ENCODE measurements at places on chromosomes 1 and 21.

DNA sequence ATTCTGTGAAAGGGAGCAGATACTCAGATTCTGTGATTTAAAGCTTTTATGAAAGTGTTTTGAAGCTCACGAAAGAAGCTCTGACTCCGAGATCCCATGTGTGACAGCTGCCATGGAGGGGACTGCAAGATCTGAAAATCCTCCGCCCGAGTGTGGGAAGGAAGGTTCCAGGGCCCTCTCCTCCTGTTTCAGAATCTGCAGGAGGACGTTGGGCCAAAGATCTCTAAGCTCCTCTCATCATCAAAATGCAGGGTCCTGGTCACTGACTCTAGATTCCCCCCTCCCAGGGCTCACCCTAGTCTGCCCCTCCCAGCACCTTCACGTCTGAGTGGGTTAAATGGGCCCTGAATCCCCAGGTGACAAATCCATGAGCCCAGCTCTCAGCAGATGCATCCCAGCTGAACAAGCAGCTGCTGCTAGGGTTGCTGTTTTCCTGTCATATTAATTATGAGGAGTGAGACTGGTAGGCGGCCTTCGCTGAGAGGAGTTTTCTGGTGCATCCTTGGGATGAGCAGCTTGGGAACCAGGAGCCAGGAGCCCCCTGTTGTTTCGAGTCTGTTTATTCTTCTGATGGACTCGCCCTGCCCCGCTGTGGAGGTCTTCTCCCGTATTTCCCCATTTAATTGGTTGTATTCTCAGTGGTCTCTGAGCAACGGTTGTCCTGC lies 402.0 kb downstream of the MATN1 start:
- DNase-seq: no peak

DNA sequence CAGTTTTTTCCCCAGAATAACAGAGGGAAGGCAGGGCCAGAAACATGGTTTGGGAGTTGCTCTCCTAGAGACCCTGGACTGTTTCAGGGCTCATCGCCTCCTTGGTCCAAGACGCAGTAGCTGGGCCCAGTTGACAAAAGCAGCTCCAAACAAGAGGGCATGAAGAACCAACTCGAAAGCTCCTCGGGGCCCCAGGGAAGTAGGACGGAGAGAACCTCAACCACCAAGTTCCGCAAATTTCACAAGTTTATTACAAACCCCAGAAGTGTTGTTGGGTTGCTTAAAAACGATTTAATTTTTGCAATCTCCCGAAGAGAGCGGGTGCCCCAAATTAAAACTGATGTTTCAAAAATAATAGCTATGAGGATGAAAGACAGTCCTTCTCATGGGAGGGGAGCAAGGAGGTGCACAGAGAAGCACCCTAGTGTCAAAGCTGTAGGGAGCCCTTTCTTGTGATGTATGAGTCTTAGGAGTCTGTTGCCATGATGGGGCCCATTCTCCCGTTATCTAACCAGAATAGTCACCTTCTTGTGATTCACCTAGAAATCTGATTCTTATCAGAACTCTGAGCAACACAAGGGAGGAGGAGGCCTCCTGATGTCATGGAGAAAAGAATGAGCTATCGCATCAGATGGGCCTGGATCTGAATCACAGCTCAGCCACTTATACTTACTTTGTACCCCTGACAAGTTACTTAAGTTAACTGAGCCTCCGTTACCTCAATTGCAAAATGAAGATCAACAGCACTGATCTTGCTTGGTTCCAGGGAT lies 165.7 kb upstream of the IRF2BP2 start:
- DNase-seq: peak; percentile 93

- no peak for DNase-seq
Measured at GRCh38 chr1:198118134-198118533, 38.7 kb upstream of the NEK7 start.

DNA sequence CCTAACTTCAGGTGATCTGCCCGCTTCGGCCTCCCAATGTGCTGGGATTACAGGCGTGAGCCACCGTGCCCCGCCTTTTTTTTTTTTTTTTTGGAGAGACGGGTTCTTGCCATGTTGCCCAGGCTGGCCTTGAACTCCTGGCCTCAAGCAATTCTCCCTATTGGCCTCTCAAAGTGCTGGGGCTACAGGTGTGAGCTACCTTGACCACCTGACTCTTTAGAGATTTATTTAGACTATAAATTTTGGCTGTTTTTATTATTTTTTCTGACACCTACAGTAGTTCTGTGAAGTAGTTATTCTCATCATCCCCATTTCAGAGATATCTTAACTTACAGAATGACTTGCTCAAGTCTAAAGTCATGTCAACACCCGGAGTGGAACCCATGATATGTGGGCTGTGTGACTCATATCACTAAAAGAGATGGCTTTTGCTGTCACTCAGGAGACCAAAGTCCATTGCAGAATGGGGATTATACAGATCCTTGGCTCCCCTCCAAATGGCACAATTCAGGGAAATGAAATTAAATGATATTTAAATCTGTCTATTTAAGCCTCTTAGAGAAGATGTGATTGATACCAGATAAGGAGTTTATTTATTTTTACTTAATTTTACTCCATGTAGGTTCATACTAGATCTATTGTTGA lies 93.2 kb downstream of the CTH start:
- peak; percentile 31 for DNase-seq

- no peak for DNase-seq
Measured at GRCh38 chr1:117659550-117660270, 53.9 kb downstream of the TENT5C start.

- no peak for DNase-seq
Measured at GRCh38 chr21:35159881-35160280, 110.8 kb upstream of the RUNX1 start.

DNA sequence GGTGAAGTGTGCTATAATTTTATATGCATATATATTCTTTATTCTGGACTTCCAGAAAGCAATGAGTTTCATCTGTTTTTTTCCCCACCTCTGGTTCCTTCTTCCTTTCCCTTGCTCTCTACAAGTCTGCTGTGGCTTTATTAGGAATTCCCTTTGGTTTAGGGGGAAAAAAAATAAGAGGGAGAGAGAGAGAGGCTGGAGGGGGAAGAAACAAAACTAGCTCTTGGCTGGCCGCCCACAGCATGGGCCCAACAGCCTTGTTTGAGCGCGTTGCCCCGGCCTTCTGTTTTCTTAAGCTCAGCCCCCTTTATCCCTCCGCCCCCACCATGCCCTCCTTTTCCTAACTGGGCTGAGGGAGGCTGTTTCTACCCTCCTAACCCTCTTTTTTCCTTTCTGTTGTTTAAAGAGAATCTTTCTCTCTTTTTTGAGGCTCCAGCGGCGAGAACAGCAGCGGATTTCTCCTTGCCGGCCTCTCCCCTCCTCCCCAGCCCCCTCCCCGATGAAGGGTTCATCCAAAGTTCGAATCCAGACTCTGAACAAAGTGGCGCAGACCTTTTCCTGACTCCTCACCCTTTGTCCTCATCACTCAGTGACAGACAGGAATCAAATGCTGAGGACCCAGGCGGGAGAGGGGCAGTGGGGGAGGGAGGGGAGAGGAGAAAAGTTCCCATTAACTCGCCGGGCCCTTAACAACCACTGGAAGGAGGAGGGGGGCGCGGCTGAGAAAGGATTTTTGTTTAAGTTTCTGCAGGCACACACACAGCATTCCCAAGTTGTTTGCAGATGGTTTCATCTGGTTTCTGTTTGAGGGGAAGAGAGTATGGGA lies 29.7 kb downstream of the PBX1 start:
- DNase-seq: no peak

DNA sequence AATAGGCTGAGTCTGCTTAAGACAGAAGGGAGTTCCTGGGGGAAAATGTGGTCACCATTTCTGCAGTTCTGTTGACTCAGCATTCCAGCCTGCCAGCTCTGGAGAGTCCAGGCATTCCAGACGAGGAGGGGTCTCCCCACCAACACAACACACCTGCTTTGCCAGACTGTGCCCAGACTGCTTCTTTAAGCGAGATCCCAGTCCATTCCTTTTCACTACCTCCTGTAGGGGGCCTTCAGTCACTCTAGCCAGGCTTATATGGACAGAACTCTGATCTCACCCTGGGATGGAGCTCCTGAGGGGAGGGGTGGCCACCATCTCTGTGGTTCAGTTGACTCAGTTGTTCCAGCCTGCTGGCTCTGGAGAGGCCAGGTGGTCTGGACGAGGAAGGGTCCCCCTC lies 48.5 kb downstream of the UBE2U start:
- no peak for DNase-seq

GRCh38 chr1:65845535-65846060 lies 52.9 kb downstream of the PDE4B start:
- DNase-seq: peak; percentile 44

DNA sequence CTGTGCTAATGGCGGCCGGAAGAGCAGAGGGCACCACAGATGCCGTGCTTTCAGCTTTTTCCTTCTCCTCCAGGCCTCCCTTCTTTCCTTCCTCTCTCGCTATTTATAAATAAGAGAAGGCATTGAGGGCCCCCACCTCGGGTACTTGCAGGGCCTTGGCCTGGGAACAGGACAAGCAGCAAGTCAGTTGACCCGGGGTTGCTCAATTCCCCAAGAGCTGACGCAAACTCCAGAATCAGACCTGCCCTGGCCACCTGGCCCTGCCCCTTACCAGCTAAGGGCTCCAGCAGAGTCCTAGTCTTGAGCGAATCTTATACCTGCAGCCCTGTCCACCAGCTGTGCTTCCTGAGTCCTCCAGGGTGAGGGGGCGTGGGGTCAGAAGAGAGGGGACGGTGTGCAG lies 13.5 kb downstream of the TNFRSF1B start:
- DNase-seq: peak; percentile 92

- peak; percentile 68 for DNase-seq
Measured at GRCh38 chr21:37855647-37856625, 60.3 kb downstream of the KCNJ6 start.

GRCh38 chr1:8554956-8555534 lies 237.1 kb downstream of the SLC45A1 start:
- no peak for DNase-seq

DNA sequence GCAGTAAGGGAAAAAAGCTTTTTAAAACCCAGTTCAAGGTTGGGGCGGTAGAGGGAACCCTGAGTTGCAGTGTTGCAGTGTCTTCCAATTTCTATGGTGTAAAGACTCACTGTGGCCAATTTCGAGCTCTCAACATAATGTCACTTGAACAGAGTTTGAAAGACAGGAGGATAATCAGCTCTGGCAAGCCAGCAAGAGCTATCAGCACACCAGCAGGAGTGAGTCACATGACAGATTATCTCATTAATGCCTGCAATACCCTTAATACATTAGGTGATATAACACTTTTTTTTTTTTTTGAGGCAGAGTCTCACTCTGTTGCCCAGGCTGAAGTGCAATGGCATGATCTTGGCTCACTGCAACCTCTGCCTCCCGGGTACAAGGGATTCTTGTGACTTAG lies 22.8 kb downstream of the SLC9C2 start:
- DNase-seq: no peak

GRCh38 chr21:32389337-32390015 lies 3.3 kb downstream of the URB1 start:
- no peak for DNase-seq

GRCh38 chr1:6443339-6444115 lies 19.0 kb downstream of the ESPN start:
- no peak for DNase-seq

GRCh38 chr1:233905416-233906051 lies 1.1 kb downstream of the SLC35F3 start:
- DNase-seq: no peak

DNA sequence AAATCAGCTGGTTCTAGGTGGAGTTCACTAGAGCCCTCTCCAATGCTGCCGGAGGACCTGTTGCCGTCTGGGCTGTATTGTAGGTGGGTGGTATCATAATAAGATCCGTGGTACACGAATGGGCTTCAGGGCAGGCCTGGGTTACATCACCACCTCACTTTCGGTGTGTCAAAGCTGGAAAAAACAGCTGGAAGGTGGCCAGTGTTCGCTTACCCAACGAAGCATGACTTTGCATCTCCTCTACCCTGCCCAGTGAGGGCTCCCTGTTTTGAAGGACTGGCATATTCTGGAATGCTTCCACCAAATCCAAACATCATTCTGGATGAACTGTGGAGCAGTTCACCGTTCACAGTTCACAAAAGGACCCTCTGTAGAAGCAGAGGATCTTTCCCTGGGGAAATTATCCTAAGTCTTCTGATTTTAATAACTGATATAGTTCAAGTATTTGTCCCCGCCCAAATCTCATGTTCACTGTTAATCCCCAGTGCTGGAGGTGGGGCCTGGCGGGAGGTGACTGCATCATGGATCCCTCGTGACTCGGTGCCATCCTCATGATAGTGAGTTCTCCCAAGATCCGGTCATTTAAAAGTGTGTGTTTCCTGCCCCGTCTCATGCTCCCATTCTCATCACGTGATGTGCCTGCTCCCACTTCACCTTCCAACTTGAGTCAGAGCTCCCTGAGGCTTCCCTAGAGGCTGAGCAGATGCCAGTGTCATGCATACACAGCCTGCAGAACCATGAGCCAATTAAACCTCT lies 429.0 kb downstream of the KIF26B start:
- DNase-seq: peak; percentile 39

DNA sequence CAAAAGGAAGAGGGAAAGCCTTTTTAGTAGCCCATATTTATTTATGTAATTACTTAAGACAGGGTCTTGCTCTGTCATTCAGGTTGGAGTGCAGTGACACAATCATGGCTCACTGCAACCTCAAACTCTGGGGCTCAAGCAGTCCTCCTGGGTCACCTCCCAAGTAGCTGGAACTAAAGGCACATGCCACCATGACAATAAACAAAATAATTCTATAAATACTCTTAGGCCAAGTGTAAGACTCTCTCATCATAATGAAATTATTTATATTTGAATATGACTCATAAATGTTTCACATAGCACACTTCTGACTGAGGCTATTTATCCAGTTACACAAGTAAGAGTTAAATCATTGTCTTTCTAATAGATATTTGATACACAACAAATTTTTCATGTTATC lies 314.7 kb downstream of the AMY1C start:
- no peak for DNase-seq

DNA sequence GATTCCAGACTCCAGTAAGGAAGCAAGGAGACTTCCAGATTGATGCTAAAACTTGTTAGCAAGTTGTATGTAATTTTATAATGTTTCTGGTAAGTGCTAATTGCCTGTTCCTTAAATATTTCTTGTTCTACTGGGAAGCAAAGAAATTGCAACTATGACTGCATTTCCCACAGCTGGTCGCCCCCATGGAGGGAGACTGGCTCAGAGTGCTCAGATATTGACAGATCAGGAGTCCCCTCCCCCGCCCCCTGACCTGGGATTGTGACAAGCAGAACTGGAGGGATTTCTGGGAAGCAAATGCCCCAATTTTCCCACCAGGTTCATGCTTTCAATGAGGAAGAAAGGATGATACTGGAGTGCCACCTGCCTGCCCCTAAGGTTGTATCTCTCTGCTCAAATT lies 82.2 kb upstream of the HMGB4 start:
- no peak for DNase-seq

DNA sequence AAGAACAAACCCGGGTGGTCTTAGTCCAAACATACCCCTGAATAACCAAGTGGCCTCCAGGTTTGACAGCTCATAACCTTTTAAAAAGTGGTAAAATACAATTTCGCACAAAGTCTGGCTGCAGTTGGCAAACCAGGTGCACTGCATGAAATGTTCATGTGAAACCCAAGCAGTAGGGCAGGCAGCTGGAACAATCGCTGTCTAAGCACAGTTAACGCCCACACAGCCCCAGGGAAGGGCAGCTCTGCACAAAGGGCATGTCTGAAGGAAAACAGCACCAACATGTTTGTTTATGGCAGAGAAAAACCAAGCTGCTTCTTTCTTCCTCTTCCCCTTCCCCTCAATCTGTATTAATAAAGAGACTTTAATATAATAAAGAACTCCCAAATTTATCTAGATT lies 49.5 kb downstream of the KIAA1614 start:
- DNase-seq: no peak

All from CD14-positive monocyte (primary cell).